ENCODE measurements at places on chromosomes 2 and 18.

- no peak for DNase-seq
Measured at GRCh38 chr2:3399381-3399780, 19.9 kb downstream of the TRAPPC12 start.

DNA sequence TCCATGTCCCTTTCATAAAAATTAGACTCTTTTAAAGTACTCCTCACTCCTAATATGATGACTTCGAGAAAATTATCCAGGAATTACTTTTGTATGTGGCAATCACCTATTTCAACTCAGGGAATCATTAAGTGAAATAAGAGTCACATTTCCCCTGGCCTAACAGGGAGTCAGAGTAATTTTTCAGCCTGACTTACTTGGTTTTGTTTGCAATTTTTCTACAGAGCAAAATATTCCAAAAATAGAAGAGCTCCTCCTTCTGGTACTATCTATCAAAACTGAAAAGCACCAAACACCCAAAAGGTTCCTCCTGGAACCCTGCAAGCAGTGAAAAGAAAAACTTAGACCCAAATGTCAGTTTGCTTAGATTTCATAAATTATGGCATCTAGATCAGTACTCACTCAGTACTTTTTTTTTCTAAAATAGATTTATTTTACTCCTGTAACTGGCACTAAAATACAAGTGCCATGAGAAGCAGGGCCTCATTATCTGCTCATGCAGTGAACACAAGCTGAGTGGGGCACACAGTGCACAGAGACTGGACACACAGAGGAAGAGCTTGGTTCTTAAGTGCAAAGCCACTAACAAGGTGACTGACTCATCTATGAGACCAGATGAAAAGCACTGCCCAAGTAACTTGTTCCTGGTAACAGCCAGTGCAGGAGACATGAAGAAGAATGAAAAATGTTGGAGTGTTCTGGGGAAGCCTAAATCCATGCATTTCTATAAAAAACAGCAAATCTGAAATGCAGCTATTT lies 28.7 kb downstream of the ACAA2 start:
- no peak for DNase-seq

- no peak for DNase-seq
Measured at GRCh38 chr18:55356815-55357214, 231.2 kb downstream of the TCF4 start.

DNA sequence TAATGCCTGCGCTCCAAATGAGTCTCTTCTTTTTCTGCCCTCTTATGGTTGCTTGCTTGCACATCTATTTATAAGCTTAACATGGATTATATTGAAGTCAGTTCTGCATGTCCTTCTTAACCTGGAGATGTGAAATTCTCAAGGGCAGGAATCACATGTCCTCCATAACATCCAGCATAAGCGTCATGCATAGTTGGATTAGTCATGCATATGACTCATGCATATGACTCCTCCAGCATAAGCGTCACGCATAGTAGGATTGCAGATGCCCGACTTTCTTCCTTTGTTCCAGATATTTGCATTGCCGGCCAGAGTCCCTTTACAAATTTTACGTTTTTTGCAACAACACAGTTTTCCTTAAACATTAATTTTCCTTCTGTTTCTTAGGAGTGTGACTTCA lies 308.6 kb downstream of the TGIF1 start:
- no peak for DNase-seq

DNA sequence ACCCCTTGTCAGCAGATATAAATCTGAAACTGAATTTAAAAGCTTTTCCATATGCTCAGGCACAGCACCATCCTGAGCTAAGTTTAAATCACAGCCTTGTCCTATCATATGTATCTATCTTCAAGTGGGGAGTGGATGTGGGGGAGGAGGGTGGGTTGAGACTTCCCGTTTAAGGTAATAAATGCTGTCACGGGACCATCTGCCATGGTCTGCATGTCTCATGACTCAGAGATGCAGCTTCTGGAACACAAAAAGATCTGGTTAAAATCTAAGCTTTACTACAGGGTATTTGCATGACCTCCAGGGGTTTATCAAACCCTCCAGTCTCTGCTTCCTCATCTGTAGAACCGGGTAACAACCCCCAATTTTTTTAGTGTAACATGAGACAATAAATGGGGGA lies 377.7 kb upstream of the ST6GAL2 start:
- DNase-seq = no peak

GRCh38 chr18:39326772-39327171 lies 1761.2 kb upstream of the CELF4 start:
- no peak for DNase-seq

All from naive thymus-derived CD8-positive, alpha-beta T cell (primary cell).